Activated CD4-positive, alpha-beta T cell treated with anti-CD3 and anti-CD28 coated beads for 1 hour (primary cell): ENCODE measurements at places on chromosomes 11 and 22.

DNA sequence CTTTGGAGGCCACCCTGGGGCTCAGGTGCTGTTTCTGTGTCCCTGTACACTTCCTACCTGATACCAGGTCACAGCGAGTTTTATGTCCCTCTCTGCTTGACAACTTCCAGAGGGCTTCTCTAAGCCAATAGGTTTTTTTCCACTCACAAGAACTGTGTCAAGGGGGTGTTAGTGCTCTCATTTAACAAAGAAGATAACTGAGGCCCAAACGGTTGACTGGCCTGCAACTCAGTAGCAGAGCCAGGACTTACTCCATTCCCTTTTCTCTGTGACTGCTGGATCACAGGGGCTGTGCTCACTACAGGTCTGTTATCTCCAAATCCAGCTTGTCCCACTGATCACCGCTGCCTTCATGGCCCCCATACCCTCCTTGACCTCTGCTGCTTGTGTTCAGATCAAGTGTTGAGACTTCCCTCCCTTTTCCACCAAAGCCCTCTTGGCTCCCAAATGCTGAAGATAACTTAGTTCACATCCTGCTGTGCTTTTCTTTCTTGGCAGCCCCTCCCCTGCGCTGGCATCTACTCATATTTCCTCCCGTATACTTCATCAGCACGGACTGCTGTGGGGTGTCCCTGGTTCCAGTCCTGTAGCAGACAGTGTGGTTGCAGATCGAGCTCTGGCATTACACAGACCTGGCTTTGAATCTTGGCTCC, 41.3 kb downstream of the POU2F3 start:
- DNase-seq = no peak

DNA sequence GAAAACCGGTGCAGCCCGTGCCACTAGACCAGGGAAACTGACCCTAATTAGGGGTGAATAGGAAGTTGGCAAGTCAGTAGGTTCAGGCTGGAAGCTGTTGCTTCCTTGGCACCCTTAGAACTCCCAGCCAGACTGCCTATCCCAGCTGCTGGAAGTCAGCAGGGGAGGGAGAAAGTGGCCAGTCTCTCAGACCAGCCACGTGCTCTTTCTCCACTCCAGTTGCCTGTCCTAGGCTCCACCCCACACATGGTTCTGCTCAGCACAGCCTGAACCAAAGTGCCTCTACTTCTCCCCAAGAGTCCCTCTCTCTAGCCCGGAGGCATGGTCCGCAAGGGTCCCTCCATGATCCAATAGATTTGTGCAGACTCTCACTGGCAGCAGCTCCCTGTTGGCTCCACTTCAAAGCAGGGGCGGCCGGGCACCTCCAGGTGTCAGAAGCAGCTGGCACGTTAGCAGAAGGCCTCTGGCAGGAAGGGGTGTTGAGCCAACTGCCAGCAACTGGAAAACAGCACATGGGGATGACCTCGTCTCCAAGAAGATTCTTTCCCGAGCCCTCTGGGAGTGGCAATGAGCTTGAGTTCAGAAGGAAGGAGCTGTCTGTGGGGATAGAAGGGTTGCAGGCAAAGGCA, 27.7 kb downstream of the ARFGAP2 start:
- no peak for DNase-seq

DNA sequence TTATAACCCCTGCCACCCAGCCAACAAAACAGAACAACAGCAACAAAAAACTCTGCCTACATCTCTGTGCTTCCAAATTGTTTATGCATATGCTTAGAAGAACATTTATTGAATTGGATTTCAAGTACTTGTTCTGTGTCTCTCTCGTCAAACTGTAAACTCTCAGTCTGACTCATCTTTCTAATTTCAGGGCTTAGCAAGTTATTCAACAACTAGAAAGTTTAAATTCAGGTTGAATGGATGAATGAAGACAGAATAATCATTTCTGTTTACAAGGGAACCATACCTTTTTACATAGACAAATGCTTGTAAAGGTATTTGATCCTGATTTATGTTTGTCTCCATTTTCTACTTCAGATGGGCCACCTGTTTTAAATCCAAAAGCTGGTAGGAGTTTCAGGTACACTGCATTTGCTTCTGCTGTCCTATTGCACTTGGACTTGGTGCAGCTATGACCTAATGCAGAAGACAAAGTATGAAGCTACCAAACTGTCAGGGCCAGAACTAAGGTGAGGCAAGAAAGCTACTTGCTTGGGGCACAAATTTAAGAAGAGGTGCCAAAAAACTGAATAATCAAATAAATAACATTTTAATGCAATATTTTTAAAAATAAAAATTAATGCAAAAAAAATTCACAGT, 1.6 kb upstream of the FBXO3 start:
- no peak for DNase-seq

DNA sequence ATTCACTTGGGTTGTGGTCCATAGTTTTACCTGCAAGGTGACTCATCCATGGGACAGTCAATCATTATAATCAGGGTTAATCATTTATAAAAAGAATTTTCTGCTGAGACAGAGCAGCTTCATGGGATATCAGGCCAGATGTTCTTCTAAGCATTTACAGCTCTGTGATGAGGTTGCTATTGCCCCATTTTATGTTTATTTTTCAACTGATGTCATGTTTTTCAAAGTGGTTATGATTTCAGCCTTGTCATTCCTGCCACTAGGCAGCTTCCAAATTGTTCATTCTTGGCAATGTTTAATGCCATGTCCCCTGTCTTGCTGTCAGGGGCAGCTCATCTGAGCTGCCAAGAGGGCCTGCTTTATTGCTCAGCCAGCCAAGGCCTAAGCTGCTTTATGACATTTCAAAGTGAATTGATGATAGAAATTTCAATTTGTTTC, 35.9 kb upstream of the ZBED5 start:
- DNase-seq = no peak

- no peak for DNase-seq
These were observed 6.1 kb upstream of the ASCL2 start for GRCh38 chr11:2276280-2277007.

DNA sequence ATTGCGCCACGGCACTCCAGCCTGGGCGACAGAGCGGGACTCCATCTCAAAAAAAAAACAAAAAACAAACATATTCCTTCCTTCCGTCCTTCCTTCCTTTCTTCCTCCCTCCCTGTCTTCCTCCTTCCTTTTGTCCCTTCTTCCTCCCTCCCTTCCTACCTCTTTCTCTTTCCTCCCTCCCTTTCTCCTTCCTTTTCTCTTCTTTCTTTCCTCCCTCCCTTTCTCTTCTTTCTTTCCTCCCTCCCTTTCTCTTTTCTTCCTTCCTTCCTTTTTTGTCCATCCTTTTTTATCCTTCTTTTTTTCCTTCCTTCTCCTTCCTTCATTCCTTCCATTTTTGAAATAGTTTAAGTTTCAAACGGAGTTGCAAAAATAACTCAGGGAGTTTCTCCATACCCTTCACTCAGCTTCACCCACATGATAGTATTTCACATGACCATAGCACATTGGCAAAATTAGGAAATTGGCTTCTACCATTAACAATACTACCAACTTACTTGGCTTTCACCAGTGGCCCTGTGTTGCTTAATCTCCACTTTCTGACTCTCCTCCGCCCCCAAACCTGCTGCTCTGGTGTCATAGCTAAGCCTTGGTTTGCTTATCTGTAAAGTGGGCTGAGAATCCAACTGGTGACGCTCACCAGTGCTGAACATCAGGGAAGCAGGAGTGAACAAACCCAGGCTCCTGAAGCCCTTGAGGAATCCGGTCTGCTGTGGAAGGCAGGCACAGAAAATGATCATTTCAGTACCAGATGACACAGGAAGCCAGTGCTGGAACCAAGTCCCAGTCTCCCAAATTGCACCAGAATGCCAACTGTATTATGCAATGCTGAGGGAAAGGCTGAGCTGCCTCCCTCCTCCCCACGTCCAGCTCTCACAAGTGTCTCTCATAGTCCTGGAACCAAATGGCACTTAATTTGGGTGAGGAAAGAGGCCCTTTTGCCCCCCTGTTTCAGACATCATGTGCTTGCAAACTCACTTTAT, 17.2 kb upstream of the CRYBB3 start:
- DNase-seq = no peak

GRCh38 chr22:21734540-21735199, 924 bp downstream of the YPEL1 start:
- DNase-seq = no peak

GRCh38 chr11:57487920-57488659, 27.4 kb downstream of the SLC43A1 start:
- no peak for DNase-seq

GRCh38 chr11:88404932-88405710, 67.6 kb upstream of the CTSC start:
- no peak for DNase-seq

DNA sequence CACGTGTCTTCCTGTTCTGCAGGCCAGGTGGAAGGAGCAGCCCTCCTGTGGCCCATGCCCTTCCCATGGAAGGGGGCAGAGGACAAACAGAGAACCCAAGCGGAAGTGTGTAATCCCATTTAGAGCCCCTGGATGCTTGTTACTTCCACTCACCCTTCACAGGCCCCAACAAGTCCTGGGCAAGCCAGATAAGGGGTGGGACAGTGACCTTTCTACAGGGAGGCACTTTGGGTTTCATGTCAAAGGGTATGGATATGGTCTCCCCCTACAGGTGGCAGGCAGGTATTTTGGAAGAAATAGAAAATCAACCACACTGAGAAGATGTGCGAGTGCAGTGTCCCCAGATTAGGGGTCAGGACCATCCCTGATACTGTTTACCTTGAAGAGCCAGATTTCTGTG, 11.4 kb downstream of the MPEG1 start:
- no peak for DNase-seq

- DNase-seq = no peak
These were observed 89.0 kb downstream of the ISX start for GRCh38 chr22:35154937-35155387.

GRCh38 chr11:36006556-36006955, 62.7 kb downstream of the LDLRAD3 start:
- no peak for DNase-seq

DNA sequence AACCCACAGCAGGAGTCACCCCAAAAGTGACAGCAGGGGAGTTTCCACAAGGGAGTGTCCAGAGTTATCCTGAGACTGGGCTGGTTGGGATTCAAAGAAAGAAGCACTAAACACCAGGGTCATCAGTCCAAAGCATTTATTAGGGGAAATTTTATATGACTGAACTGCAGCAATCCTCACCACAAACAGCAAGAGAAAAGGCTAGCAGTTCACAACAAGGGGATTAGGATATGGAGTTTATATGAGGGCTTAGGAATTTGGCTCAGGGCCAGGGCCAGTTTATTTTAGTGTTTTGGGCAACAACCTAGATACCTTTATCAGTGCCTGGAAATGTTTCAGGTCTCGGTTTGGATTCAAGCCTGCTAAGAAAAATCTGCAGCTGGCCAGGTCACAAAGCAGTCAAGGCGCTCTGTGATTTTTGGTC, 4.6 kb upstream of the TMEM126A start:
- no peak for DNase-seq

DNA sequence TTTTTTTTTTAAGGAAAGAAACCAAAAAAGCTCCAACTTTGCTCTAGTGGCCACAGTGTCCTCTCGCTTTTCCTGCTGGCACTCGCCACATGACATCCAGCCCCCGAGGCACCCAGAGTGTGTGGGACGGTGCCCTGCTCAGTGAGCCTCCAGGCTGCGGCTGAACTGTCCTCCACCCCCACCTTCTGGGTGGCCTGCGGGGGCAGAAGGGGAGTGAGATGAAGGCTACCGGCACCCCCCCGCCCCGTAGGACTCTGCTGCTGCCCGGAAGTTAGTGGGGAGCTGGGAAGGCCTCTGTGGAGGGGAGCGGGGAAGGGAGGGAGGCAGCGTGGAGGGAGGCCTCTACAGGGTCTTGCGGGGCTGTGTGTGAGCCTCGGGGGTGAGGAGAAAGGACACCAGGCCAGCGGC, 264.4 kb downstream of the CTTN start:
- DNase-seq = no peak

DNA sequence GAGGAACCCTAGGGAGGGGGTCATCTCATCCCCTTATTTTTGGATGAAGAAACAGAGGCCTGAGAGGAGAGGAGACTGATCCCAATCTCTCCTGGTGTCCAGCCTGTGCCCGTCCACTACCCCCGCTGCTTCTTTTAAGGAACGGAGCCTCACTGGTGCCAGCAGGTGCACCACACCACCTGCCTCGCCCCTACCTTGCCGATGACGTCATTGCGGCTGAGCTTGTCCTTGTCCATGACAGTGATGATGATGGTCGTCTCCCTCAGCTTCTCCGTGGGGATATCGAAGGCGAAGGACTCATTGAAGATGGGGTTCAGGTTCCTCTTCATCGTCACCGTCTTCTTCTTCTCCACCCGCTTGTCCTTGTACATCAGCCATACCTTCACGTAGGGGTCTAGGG, 14.3 kb downstream of the LRRC10B start:
- DNase-seq = no peak

DNA sequence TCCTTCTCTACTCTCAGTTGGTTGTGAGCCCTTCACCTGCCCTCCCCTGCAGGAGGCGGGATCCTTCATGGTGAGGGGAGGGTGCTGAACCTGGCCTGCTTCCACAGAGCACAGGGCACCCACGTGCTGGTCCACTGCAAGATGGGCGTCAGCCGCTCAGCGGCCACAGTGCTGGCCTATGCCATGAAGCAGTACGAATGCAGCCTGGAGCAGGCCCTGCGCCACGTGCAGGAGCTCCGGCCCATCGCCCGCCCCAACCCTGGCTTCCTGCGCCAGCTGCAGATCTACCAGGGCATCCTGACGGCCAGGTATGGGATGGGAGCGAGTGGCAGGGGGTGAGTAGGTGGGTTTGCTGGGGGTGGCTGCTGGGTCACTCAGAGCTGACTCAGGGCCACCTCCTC, 6.3 kb downstream of the SSH3 start:
- DNase-seq = no peak
